Non-pigmented ciliary epithelial cell (primary cell): ENCODE measurements at places on chromosomes 6 and 20.

GRCh38 chr6:24191346-24191745 lies 65.3 kb downstream of the NRSN1 start:
- DNase-seq = no peak

DNA sequence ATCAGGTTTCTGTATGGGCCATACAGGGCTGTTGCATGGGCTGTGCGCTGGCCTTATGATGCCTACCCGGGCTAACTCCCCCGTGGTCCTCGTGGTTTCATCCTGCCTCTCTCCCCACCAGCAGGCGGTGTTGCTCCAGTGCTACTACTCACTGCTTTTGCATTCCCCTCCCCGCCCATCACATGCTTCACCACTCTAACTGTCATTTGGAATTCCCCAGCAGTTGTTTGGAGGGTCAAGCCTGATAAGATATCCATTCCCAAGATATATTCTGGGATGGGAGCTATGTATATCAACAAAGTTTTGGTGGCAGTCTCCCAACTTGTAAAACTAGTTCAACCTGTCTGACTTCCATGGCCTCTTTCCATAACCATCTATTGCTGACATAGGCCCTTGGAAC lies 233.2 kb upstream of the SOX4 start:
- DNase-seq = no peak

DNA sequence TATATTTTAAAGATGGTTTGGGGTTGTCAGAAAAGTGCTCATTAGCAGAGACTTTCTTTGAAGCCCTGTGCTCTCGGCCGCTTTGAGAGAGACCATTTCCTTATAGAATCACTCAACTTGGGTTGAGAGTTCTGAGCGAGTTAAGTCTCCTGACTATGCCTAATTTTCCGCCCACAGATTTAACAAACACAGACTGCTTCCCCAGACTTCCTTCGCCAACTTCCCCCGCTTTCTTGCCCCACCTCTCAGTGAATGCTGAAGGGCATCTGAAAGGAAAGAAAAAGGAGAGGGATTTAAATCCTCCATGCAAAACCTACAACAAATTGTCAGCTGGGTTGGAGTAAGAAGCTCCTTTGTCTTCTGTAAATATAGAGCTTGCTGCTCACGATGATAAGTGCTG lies 224.0 kb downstream of the EYA2 start:
- DNase-seq = no peak

DNA sequence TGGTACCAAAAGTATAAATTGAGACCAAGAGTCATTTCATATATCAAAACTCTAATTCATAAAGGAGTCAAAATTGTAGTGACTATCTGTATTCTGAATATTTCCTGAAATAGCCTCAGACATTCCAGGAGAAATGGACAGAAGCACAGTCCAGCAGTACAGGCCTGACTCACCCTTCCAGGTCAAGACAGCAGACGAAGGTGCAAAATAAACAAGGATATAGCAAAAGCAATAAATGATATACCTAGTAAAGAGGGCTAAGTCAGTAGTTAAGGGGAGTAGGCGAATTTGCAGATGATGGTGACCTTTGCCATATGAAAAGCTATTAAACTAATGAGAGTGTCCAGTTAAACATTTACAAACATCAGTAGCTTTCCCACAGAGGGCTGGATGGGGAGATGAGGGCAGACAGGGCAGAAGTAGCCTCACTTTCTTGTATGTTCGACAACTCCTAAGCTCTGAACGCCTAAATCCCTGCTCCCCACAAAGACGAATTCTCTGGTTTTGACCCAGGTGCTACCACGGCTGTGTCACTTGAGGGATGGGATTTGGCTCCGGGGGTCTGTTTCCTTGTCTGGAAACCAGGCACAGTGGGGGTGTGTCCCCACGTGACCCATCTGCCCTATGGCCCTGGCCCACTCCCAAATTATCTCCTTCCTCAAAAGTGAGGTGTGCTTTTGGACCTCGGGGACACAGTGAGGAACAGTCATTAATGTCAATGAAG lies 3.6 kb upstream of the SLC52A3 start:
- DNase-seq = no peak

- no peak for DNase-seq
Observed at GRCh38 chr6:170087941-170088581, 202.8 kb downstream of the DLL1 start.

DNA sequence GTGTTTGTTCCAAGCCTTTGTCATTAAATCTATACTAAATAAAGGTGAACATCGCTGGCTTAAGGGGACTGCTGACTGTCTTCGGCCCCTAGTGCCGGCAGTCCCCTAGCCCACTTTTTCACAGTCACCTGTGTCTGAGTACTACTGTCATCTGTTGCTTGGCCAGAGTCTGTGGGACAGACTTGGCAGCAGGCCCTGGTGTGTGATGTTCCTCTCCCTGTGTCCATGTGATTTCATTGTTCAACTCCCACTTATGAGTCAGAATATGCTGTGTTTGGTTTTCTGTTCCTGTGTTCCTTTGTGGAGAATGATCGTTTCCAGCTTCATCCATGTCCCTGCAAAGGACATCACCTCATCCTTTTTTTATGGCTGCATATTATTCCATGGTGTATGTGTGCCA lies 133.4 kb downstream of the HAO1 start:
- no peak for DNase-seq

DNA sequence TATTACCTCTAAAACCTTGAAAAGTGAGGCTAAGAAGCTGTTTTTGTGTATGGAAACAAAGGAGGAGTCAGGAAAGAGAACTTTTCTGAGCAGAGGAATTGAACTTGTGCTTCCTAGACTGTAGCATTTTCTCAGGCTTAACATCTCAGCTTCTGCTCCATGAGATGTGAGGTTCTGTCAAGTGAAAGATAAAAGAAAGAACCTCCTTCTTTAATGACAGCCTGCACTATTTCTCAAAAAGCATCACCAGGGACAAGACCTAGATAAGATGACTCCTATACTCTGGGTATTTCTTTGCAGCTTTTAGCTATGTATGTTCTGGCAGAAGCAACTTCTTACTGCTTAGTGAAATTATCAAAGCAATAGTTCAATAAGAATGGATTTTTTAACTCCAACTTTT lies 87.6 kb upstream of the KCNQ5 start:
- DNase-seq = no peak

DNA sequence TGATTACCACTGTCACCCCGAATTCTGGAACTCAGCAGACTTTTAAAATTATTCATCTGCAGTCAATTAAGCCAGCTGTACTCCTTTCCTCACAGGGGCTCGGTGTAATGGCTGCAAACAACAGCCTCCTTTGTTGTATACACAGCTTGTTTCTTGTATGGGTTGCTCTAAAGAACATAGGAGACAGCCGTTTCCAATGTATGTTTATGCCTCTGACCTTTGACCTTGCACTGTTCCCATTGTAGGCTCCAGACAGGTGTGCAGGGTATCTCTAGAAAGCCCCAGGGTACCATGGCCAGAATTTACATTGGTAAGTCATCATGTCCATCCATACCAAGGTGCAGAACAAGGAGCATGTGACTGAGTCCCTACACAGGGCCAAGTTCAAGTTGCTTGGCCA lies 11.5 kb upstream of the TENT5A start:
- DNase-seq = no peak

DNA sequence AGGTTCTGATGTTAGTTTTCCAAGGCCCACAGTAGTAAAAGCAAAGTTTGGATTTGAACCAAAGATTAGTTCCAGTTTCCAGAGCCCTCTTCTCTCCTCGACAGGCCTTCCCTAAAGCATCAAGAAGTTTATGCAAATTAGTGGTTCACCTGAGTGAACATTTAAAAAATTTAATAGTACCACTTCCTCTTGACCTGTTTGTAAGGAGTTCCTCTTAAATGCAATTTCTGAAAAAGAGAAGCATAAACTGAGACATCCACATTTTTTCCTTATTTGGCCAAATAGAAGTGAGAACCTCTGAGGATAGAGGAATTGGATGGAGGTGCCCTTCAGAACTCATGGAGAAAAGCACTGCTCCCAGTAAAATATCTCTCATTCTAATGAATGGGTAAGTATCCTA lies 1.2 kb upstream of the DSE start:
- no peak for DNase-seq

DNA sequence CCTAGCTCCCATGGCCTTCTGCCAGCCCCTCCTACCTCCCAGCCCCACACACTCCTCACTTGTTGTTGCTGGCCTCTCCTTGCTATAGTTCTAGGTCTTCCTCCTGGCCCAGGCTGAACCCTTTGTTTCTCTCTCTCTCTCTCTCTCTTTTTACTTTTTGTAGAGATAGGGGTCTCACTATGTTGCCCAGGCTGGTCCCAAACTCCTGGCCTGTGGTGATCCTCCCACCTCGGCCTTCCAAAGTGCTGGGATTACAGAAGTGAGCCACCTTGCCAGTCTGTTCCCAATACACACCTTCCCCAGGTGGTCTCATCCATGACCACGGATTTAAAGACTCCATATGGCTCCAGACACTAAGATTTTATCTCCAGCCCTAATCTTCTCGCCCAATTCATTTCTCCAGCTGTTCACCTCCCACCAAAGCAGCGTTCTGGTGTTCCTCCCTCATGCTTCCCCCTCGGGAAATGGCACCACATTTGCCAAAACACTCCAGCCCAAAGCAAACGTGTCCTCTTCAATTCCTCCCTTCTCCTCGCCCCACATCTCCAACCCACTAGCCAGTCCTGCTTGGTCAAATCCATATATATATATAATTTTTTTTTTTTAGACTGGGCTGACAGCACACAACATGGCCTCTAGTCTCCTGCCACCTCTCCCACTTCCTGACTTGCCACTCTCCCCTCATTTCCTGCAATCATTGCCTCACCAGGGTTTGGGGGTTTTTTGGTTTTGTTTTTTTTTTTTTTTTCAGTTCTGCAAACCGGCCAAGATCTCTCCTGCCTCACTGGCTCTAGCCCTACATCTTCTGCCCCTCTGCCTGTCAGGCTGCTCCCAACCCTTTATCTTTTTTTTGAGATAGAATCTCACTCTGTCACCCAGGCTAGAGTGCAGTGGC lies 104.4 kb downstream of the NCR2 start:
- DNase-seq = no peak

GRCh38 chr6:30325150-30325872 lies 1.4 kb upstream of the TRIM39 start:
- no peak for DNase-seq

DNA sequence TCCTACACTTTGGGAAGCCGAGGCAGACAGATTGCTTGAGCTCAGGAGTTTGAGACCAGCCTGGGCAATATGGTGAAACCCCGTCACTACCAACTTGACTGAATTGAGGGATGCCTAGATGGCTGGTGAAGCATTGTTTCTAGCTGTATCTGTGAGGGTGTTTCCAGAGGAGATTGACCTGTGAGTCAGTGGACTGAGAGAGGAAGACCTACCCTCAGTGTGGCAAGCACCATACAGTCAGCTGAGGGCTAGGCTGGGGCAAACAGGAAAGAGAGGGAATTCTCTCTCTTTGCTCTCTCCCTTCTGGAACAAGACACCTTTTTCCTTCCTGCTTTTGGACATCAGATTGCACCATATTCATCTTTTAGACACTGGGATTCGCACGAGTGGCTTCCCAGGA lies 3.7 kb upstream of the ZUP1 start:
- no peak for DNase-seq

DNA sequence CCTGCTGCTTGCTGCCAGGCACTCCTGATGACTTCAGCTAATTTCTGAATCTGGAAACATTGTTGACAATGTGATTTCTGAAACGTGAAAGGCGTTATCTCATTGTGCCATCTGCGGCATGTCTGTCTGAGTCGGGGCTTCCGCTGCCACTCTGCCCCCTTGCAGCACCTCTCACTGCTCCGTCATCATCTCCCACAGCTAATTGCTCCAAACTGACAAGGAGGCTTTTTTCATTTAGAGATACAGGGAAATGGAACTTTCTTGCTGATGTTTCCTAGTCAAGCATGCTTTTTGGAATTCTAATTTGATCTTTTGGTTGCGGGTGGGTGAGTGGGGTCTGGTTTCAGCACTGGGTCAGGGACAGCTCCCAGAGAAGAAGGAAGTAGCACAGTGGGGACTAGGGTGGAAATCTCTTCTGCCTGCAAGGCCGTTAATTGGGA lies 233.5 kb downstream of the DHX35 start:
- no peak for DNase-seq
